ENCODE measurements at places on chromosomes 16 and 17.

DNA sequence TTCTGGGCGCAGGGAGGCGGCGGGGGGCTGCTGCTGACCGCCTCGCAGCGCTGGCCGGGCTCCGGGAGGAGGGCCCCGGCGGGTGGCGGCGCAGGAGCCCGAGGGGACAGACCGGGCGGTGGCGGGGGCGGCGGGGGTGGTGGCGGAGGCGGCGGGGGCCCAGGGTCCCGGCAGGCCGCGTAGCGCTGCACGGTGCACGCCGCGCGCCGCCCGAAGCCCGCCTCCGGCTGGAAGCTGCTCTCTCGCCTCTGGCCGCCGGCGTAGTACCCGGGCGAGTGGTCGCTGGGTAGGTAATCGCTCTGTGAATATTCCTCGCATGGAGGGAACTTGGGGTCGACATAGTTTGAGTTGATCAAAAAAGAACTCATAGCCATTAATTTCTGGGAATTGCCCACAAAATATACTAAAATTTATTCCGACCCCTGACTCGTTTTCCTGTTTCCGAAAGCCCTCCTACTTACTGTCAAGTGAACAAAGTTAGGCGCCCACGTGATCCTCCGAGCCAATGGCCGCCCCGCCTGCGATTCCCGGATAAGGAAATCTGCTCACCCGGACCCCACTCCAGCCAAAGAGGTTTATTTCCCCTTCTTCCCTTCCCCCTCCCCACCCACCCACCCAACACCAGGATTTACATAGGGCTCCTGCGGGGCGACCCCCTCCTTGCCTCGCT, at the start of gene HOXB4:
Gene HOXB4, minus strand, starts transcription at position 405 of the 670 bp plus-strand sequence. Its CDS starts 31 bp downstream, at position 374.
- no peak for DNase-seq

DNA sequence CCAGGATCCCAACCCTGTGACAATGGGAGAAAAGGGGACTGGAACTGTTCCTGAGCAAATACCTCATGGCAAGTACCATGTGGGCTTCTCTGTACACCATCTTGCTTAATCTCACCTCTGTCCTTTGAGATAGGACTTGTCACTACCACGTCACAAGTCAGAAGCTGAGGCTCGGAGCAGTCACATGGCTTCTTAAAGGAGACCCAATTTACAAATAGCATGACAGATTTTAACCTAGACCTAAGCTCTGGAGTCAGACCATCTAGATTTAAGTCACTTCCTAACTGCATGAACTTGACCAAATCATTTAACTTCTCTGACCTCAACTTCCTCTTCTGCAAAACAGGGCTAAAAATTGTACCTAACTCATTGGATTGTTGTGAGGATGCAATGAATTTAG, 36.0 kb upstream of the CCL1 start:
- no peak for DNase-seq

- DNase-seq = no peak
These were observed 5.7 kb upstream of the NME1 start for GRCh38 chr17:51147650-51148049.

DNA sequence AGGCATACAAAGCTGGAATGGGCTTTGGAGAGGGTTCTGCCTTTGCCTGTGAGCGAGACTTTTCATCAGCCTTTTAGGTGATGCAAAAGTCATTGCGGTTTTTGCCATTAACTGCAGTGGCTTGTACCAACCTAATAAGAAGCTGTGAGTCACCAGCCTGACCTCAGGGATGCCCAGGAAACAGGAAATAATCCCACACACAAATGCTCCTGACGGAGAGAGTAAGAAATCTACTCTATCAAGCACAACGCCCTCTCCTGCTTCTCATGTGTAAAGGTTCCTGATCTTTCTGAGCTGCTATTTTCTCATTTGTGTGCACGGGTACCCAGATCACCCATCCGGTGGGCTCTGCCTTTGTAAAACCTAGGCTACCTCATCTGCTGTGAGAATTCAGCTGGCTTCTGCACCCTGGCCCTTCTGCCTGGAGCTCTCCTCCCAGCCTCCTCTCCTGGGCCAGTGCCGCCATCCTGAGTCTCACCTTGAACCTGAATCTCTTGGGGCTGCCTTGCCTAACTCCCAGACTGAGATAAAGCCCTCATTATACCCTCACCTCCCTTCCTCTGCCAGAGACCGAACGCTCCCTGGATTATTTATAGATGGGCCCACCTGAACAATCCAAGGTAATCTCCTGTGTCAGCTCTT, 299.7 kb downstream of the C16orf95 start:
- DNase-seq = no peak

All from hippocampal formation (tissue), 2 donors.